Right renal cortex interstitium (tissue), 3 donors: ENCODE measurements at places on chromosomes 5 and 9. TPM values are rescaled to one million over a fixed set of nuclear protein-coding genes. Genes with fewer than 3 reads are reported as not detected.
A peak's percentile ranks its signal among the peaks of the same experiment; 100 is the strongest.

TRIP13 gene
- polyA plus RNA-seq: 16.3 TPM

IPO11 gene
- polyA plus RNA-seq: 38.3 TPM

LRRC70 gene
- 7.1 TPM for polyA plus RNA-seq

CARTPT gene
- polyA plus RNA-seq: not detected

TICAM2 gene
- polyA plus RNA-seq: 1.9 TPM

FST gene
- polyA plus RNA-seq: 26.6 TPM

POLE3 gene
- 67.7 TPM for polyA plus RNA-seq

DNA sequence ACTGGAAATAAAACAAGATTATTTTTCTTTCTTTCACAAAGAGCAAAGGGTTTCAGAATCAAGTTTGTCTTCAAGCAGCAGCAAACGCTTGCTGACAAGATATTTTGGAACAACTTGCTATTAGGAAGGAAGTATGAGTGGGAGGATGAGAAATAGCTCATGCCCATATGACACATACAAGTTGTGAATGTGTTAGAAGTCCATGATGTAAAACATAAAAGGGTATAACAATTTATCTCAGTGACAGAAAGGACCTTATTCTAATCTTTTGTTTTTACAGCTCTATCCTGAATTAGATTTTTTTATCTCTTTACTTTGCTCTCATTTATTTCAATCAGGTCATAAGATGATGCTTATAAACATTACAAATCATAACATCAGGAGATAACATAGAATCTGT lies 516.6 kb upstream of the MEF2C start:
- DNase-seq: no peak

- DNase-seq: peak; percentile 88
Observed at GRCh38 chr9:37027582-37028419, 6.3 kb downstream of the PAX5 start.

DNA sequence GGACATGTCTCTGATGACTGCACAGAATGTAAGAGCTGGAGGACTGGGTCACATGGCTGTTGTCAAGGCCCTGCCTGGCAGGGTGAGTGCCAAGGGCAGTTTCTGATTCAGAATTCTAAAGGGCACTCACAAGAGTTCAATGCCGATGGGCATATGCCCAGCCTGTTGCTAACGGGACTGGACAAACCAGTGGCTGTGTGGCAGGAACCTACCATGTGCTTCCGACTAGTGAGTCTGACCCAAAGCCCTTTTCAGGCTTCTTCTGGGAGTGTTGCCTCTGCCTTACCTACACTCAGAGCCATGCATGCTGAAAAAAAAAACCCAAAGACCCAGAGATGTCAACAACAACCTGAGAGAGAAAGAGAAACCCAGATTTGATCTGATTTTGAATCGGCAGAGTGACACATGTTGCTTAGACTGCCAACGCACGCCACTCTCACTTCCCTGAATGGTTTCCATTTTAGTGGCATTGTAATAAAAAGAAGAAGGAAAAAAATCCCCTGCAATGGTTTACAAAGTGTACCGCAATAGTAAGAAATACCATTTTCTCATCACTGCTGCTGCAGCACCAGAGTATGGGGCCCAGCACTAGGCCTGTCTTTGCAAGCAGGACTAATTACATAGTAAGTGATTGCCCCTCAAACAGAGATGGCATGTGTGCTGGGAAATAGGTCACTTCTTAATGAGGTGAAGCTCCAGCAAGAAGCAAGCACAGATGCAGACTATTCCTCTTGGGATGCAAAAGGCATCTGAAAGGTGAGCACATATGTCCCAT lies 194.3 kb downstream of the PALM2AKAP2 start:
- DNase-seq: no peak

DNA sequence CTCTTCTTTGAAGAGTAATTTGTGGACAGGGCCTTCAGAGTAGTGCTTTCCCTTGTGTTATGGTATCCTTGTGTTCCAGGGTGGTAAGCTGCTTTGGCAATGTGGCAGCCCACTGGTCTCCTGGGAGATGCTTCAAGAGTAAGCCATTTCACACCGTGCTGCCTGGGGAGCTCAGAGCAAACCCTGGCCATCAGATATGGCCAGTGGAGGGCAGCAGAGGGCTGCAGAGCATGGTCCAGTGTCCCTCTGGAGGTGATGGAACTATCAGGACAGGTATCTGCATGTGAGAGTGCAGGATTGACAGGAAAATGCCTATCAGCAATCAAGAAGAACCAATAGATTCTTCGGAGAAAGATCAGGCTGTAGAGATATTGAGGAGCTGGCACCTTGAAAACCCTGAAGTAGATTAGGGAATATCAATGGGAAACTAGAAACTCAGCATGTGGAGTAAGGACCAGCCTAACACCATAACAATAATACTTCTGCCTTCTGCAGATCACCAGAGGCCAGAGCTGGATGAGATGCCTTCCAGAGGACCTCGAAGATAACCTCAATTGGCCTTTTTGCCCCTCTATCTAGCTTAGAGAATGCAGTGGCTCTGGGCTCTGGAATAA lies 90.8 kb downstream of the PLPPR1 start:
- DNase-seq: peak; percentile 16

GRCh38 chr5:37615184-37615583 lies 224.7 kb downstream of the GDNF start:
- no peak for DNase-seq

DNA sequence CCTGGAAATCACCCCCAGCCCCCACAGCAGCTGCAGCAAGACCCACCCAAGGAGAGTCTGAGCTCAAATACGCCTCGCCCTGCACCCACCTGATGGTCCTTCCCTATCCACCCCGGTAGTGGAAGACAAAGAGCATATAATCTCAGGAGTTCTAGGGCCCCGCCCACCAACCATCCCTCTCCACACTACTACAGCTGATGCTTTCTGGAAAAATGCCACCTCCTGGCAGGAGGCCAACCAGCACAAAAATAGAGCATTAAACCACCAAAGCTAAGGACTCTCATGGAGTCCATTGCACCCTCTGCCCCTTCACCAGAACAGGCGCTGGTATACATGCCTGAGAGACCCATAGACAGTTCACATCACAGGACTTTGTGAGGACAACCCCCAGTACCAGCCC lies 22.5 kb upstream of the NIPSNAP3A start:
- no peak for DNase-seq

DNA sequence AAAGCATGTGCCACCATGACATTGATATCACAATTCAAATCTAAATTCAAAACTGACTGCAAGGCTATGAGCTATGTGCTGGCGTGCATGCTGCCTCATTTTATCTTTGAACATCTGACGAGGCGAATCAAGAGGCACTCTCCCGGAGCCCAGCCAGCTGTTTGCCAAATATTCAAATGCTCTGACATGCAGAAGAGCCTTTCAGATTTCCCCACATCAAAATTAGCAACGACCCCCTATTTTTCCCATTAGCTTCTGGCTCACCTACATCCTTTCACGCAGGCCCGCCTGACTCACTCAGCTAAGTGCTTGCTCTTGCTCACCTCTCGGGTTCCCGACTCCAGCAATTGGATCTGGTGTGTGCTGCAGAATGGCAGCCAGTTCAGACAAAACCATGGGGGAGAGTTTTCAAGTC lies 159.0 kb downstream of the NR2F1-AS1 start:
- no peak for DNase-seq

DNA sequence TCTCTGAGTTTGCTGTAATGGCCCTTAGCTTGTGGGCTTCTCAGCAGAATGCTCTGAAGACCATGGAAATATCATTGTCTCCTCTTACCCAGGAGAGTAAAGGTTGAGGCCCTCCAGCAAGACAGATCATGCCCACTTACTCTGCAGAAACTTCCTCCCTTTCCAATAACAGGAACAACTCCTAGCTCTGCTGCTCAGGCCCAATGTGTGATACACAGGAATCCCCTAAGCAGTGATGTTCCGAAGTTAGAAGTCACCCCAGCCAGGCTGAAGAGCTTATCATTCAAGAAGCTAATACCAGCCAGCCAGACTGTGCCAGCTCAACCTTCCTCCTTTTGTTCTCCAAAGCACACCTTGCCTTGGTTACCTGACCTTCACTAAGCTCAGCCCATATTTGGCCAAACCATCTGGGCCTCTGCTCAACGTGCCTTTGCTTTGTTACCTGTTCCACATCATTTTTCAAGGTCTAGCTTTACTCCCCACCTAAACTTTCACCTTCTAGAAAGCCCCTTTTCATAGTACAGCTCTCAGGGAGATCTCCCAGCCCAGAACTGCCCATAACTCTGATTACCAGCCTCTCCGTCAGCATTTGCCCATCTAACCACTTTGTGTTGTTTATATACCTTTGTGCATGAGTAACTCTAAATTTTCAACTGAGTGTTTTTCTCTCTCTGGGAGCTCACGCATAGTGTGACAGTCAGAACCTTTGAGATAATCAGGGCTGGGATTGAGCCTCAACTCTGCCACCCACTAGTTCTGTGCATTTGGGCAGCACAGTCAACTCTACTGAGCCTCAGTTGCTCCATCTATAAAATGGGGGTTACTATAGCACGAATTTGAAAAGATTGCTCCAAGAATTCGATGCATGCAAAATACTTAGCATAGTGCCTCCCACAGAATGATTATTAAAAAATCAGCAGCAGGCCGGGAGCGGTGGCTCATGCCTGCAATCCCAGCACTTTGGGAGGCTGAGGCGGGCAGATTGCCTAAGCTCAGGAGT lies 107.6 kb upstream of the CPEB4 start:
- no peak for DNase-seq

- DNase-seq: no peak
Observed at GRCh38 chr9:138051586-138052321, 174.2 kb downstream of the CACNA1B start.
